ENCODE measurements at places on chromosomes 7 and 10.

DNA sequence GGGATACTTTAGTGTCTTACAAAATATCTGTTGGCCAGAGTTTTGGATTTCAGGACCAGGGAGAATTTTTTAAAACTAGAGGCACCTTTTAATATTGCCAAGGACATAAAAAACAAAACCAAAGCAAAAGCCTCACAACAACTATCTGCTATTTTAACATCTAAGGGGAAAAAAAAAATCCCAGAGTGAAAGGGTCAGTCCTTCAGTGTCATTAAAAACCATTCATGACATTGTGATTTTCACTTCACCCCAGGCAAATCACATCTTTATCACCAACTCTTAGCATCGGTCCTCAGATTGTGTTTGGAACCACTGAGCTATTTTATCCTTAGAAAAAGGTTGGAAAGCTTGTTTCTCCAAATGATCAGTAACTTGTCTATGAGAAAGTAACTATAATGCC is 10.7 kb downstream of the CEP41 start:
- no peak for DNase-seq

DNA sequence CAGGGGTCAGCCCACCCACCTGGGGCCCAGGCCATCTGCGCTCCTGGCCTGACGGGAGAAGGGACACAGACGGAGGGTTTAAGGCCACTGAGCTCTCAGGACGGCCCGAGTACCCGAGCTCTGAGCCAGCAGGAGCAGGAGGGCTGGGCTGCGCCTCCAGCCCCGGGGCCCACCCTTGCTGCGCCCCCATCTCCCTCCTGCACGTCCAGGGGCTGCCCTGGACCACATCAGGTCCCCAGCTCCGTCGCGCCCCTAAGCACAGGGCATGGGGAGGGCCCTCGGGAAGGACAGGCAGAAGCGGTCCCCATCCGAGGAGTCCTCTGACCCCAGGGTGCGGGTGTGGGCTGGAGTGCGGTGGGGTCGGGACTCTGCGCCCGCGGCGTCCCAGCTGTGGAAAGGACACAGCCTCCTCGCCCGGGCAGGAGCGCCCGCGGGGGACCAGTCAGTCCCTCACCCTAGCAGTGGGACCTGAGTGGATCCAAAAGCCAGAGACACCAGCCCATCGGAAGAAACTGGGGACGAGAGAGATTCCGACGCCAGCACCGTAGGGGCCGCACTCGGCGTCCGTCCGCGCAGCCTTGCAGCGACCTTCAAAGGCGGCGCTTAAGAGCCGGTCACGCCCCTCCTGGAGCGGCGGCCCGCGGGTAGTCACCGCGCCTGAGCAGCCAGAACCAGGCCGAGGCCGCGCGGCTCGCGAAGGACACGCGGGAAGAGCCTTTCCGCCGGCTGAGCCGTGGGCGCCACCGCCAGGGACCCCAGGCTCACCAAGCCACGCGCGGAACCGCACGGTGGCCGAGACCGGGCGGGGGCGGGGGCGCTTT is 15.9 kb downstream of the CAMK2B start:
- peak; percentile 79 for DNase-seq

DNA sequence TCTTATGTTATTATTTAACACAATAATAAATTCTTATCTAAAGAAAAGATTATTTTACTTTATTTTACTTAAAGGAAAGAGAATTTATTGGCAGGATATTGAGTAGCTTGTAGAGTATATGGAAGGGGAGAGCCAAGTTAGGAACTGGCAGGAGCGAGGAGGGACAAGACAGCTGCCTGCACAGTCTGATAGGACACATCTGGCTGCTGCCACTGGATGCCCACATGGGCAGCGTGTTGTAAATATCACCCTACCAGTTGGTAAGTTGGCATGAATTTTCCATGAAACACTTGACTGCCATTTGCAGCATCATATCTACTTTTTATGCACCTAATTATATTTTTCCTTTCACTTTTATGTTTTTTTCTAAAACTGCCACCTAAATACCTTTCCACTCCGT is 19.6 kb downstream of the SRI start:
- no peak for DNase-seq

- DNase-seq, result no peak
Measured at GRCh38 chr7:133696056-133696455, 431.1 kb upstream of the LRGUK start.

GRCh38 chr7:155469-155900 is 36.9 kb upstream of the FAM20C start:
- DNase-seq, result no peak

DNA sequence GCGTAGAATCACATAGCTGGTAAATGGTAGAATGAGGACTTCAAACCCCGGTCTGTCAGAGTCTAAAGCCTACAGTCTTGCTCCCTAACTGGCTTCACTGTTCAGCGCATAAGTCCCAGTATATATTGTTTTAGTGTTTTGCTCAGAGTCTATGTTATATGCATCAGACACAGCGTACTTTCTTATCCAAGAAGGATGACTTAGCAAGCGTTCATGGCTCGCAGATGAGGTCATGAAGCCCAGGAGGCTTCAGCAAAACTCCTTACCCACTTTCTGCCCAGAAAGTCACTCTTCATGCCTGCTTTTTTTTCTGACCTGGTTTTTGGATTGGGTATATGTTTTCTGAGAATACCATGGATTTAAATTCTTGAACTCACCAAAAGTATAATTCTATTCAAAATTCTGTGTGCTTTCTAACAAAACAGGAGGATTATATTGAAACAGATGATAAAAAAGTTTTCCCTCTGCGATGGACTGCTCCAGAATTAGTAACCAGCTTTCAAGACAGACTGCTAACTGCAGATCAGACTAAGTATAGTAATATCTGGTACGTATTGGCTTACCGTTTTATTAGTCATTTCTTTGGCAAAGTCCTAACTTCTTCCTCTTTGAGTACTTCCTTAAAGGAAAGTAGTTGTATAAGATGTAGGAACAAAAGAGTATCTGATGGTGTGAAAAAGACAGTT is 24.6 kb upstream of the BHLHA15 start:
- no peak for DNase-seq

DNA sequence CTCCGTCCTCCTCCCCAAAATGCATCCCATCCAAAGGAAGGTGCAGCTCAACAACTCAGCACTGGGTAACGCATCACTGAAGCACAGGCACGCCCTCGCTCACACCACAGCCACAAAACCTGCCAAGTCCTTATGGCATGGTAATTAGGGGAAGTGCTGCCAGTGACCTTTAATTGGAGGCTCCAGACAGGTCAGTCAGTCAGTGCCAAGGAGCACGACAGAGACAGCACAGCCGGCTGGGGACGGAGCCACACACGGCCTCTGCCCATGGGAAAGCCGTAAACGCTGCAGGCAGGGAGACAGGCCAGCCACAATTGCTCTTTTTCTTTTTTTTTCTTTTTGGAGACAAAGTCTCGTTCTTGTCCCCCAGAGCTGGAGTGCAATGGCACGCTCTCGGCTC is 146.5 kb downstream of the MAD1L1 start:
- no peak for DNase-seq

DNA sequence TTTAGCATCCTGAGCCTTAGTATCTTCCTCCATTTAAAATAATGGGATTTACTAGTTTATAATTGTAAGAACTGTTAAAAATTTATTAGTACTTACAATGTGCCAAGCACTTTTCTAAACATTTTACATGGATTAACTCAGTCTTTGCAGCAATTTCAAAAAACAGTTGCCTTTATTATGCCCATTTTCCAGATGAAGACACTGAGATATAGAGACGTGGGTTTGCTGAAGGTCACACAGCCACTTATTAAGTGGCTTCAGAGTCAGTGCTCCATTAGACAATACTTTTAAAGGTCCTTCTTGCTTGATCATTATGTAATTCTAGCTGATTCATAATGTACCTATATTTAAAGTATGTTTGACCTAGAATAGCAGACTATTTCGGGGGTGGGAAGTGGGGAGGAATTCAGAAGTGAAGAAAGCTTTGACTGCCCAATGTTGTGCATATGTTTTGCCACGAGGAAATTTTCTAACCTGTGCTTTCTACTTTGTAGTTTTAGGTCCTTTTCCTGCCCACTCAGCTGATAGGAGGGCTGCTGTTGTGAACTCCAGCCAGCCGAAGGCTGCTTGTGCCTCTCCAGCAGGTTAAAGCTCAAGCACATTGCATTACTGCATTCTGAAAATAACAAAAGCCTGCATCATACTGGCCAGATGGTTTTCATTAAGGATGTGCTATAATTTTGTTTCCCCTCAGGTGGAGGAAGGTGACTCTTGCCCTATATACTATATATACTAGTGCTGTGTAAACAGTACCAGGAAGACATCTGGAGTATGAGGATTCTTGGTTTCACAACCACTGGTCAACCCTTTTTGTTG is 4.3 kb downstream of the PLEKHA8 start:
- no peak for DNase-seq

GRCh38 chr7:155764438-155764793 is 47.8 kb downstream of the SHH start:
- no peak for DNase-seq

- DNase-seq, result no peak
Measured at GRCh38 chr10:114550756-114551635, 107.1 kb downstream of the ABLIM1 start.

GRCh38 chr10:58326967-58327381 is 7.8 kb upstream of the UBE2D1 start:
- peak; percentile 63 for DNase-seq

- peak; percentile 74 for DNase-seq
Measured at GRCh38 chr10:12431151-12432101, 82.1 kb downstream of the CAMK1D start.

- DNase-seq, result peak; percentile 52
Measured at GRCh38 chr7:46215987-46216567, 295.0 kb upstream of the IGFBP3 start.

- DNase-seq, result no peak
Measured at GRCh38 chr7:107016312-107016711, 28.2 kb upstream of the PRKAR2B start.

GRCh38 chr10:55793024-55793423 is 568.0 kb downstream of the ZWINT start:
- DNase-seq, result no peak

DNA sequence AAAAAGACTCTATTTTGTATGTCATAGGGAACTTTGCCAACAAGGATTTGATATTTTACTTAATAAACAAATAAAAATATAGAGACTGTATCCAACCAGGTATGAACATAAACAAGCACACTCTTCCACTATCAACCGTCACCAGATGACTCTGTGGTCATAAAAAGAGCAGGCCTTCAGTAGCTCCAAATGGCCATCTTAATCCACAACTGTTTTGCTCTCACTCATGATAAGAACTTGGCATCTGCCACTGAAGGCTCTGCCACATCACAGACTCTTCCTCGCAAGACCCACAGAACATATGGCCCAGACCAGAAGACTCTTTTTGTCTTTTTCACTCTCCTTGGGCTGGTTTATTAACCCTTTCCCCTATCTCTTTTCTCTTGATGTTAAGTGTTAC is 98.7 kb upstream of the POM121L12 start:
- DNase-seq, result no peak

- DNase-seq, result no peak
Measured at GRCh38 chr7:94054130-94054529, 50.0 kb upstream of the BET1 start.

- DNase-seq, result no peak
Measured at GRCh38 chr7:116572036-116572435, 47.2 kb downstream of the CAV1 start.

DNA sequence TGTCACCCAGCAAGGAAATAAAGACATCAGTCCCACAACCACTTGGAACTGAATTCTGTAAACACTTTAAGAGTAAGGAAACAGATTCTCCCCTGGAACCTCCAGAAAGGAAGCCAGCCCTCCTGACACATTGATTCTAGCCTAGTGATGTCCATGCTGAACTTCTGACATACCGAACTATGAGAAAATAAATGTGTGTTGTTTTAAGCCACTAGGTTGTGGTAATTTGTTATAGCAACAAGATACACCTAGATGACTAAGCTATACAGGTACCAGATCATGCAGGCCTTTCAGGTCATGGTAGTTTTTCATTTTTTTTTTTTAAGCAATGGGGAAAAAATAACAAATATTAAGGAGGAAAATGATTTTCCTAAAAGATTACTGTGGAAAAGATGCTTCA is 37.6 kb upstream of the LRRTM3 start:
- no peak for DNase-seq

- no peak for DNase-seq
Measured at GRCh38 chr10:51547941-51548340, 151.5 kb downstream of the CSTF2T start.

- no peak for DNase-seq
Measured at GRCh38 chr7:157009170-157009777, 1.2 kb downstream of the MNX1 start.

- no peak for DNase-seq
Measured at GRCh38 chr7:68407460-68407859, 1190.8 kb upstream of the AUTS2 start.

GRCh38 chr7:152735443-152736004 is 24.0 kb upstream of the ACTR3B start:
- no peak for DNase-seq

DNA sequence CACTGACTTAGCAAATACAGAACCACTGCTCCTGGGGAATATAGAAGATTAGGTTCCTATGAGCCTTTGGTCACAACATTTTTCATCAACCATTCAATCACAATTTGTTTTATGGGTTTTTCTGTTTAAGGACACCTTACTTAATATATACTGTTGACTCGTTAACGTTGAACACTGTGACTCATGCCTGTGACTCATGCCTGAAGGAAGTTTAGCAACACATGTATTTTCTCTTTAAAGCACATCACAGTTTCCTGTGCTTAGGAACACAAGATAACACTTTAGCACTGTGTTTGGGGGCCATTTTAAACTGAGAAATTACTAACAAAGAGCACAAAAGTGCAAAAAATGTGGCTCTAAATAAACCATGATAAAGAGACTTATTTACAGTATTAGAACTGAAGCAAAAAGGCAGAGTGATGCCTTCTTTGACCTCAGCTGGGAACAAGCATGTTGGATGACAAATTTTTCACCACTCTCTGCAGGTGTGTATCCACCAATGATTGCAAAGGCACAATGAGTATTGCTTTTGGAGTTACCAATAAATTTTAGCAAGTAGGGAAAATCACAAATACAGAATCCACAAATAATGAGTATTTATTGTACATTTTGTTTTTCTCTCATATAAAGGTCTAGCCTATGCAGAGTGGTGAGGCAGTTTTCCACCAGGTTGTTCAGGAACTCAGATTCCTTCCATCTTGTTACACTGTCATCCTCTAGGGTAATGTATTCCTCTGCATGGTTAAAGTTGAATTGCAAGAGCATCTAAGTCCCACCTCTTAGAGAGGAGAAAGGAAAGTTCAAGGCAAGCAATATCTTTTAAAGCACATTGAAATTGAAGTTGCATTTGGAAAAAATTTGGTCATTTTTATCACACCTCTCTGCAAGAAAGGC is 7.3 kb downstream of the FGFBP3 start:
- DNase-seq, result no peak

GRCh38 chr10:11197878-11198277 is 180.2 kb downstream of the CELF2 start:
- no peak for DNase-seq

Data from psoas muscle (tissue), 8 donors.